Effector CD4-positive, alpha-beta T cell (primary cell): ENCODE measurements at places on chromosomes 7 and 10.

DNA sequence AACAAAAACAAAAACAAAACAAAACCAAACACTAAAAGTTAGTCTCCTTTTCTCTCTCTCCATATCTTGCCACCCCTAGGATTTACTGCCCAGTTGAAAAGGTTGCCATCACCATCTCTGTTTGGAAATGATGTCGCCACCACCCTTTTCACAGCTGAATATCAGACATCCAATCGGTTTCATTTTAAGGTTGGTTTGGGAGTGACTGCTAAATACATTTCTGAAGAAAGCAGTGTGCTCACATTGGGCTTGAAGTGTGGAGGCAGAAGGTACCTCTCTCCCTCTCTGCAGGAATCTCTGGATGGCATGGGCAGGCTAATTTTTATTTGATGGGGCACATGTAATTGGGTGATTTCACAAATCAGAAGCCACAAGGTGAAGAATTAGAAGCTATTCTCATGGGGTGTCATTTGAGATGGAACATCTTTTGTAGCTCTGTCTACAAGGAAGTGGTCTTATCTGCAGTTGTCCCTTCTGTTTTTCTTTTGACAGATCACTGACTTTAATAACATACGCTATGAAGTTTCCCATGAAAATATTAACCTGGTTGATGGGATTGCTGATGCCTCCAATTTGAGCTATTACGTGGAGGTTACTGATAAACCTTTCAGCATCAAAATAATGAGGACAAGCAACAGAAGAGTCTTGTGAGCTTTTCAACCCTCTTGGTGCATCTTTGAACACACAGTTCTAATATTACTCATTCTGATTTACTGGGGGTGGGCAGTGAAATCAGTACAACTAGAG lies 20.1 kb downstream of the MGAM2 start:
- DNase-seq, result no peak

GRCh38 chr7:119886007-119886406 lies 387.0 kb upstream of the KCND2 start:
- no peak for DNase-seq

- no peak for DNase-seq
These were observed 42.8 kb downstream of the ELAPOR2 start for GRCh38 chr7:87016606-87017005.

- no peak for DNase-seq
These were observed 56.0 kb downstream of the COL26A1 start for GRCh38 chr7:101418694-101419093.

- DNase-seq, result no peak
These were observed 9.7 kb upstream of the BICC1 start for GRCh38 chr10:58502956-58503355.

GRCh38 chr10:131897297-131897899 lies 3.4 kb upstream of the PPP2R2D start:
- no peak for DNase-seq

DNA sequence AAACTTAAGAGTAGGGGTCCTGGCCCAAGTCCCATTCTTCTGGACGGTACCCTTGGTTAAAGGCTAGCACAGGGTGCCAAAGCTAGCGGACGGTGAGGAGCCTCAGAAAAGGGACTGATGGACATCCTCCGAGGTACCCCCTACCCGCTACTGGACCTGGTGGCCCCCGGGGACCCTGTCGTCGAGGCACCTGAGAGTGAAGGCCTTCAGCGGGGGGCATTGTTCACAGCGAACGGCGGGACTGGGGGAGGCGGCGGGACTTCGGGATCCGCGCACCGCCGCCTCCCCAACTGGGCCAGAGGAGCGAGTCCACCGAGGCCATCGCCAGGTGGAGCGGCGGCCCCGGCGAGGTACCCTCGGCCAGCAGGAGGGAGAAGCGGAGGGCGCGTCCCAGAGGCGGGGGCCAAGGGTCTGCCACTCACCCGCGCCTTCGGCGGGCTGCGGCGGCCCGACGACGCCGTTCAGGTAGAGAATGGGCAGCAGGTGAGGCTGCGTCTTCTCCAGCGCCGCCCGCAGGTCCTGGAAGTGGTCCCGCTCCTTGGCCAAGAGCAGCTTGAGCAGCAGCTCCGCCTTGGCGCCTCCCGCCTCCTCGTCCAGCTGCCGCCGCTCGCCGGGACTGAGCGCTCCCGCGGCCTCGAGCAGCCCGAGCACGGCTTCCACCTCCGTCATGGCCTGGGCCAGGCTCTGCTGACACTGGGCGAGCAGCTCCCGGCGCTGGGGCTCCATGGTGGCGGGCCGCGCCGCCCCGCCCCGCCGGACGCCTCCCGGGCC lies 575 bp downstream of the DLG5 start:
- no peak for DNase-seq

- no peak for DNase-seq
These were observed 325.5 kb upstream of the C7orf33 start for GRCh38 chr7:148264933-148265557.

DNA sequence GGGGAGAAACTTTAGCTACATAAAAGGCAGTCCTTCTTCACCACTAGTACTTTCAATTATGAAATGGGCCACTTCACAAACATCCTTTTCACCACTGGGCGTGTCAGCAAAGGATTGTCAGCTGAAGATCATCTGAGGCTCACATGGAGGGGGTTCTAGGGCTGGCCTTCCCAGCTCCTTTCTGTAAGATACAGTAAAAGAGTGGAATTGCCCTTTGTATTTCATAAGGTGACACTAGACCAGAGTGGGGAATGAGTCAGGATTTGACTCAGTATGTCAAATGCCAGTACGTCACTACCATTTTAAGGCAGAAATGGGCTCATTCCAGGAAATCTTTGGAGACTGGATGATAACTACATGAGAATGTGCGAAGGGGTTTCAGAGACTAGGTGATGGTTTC lies 21.2 kb upstream of the BLOC1S2 start:
- no peak for DNase-seq

DNA sequence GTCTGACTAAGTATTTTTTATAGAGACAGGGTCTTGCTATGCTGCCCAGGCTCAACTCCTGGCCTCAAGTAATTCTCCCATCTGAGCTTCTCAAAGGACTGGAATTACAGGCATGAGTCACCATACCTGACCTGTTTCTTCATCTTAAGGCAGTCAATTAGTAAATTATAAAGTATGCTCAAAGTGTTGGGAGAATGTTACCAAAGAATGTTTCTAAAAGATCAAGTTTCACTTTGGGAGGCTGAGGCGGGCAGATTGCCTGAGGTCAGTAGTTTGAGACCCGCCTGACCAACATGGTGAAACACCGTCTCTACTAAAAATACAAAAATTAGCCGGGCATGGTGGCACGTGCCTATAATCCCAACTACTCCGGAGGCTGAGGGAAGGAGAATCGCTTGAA lies 117.0 kb downstream of the ALOX5 start:
- no peak for DNase-seq

- peak; percentile 31 for DNase-seq
These were observed 58.4 kb downstream of the ZNF467 start for GRCh38 chr7:149714910-149715471.

DNA sequence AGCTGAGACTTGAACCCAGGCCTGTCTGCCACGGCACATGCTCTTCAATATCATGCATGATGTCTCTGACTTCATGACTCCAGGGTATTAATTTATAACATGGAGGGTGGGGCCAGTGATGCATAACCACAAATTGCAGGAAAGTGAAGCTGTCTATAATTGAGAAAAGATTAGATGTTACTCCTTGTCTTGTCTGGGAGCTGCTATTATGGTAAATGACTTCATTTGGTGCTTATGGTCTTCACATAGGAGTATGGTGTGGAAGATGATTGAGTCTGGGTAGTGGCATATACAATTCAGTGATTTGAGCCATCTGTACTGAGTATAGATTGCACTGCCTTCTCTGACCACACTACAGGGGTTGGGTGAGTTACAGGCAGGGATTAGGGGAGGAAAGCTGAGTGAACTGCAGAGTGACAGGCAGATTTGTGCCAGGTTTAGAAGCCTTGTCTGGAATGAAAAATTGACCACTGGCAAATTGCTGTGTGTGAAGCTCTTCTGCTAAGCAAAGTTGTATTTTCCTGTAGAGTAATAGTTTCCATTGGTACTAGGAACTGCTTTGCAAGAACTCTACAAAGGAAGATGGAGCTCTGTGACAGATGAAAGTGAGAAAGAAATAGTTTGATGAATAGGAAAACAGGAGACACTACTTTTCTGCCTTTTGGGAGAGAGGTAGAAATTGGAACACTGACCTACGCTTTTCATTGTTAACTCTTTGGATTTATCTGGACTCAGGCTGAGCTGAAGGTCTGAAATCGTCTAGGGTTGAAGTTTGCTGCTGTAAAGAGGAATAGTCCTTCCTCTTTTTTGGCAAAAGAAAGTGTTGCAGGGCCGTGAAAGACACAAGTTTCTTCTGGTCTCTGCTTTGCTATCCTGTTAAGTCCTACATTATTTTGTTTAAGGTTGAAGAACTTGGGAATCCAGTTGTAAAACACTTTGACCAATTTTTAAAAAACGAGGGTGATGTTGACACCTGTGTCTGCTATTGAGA lies 2.7 kb downstream of the SND1 start:
- DNase-seq, result no peak

DNA sequence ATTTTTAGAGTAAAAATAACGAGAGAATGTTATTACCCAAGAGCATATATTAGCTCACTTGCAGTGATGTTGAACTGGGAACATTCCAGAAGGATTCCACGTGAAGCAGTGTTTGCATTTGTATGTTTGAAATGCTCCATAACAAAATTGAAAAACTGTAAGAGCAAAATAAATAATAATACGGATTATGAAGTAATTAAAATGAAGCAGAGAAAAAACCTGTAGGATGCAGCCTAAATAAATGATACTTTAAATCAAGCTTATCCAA lies 203.3 kb downstream of the BAMBI start:
- no peak for DNase-seq

DNA sequence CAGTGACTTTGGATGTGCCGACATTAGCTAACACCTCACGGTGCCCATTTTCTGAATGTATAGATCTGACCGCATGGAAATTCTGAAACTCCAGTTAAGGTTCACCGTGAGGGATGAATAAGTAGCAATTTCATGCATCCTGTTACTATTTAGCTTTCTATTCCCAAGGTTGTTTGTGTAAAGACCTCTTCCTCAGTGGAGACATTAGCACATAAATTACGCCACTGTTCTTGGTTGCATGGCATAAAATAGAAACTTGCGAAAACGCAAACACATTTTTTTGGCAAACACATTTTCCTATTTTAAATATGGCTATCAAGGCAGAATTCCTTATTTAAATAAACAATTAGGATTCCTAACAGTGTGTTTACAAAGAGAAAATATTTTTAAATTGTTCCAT lies 36.5 kb downstream of the DENND2A start:
- DNase-seq, result no peak

DNA sequence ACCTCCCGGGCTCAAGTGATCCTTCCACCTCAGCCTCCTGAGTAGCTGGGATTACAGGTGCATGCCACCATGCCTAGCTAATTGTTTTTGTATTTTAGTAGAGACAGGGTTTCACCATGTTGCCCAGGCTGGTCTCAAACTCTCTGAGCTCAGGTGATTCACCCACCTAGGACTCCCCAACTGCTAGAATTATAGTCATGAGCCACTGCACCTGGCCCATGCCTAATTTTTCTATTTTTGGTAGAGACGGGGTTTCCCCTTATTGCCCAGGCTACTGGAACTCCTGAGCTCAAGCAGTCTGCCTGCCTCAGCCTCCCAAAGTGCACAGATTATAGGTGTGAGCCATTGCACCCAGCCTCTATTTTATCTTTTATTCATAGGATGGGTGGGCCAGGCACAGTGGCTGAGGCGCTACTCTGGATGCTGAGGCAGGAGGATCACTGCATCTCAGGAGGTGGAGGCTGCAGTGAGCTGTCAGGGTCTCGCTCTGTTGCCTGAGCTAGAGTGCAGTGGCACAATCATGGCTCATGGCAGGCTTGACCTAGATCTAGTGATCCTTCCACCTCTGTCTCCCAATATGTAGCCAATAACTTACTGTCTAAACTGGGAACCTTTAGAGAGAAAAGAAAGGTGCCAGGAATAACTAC lies 31.3 kb upstream of the STOX1 start:
- DNase-seq, result no peak

DNA sequence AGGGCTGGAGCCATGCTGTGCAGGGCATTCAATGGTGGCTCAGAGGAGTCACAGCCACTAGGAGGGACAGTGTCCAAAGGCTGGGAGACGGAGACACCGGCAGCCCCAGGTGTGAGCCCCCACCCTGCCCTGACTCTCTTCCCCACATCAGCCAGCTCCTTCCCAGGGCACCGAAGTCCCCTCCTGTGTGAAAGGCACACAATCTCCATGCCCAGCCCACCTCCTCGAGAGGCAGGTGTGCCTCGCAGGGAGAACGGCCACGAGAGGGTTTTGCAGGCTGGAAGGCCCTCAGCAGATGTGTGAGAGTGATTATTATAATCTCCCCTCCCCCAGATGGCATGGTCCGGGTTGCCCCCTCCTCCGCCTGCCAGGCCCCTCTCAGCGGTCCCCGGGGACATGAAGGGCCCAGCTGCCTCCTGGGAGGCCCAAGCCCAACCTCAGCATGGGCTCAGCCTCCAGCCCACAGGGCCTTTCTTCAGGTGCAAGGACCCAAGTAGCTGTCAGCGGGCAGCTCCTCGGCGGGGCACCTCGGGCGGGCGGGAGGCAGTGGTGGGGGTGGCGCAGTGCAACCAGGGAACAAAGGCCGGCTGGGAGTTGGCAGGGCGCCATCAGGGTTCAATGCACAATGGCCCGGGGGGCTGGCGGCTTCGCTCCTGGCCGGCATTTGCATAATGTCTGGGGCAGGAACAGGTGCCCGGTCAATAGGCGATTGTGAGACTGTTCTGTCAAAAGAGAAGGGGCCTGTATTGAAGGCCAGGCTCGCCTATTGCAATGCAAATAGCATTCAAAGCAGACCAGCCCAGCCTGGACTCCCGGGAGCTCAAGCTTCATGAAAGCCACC lies 155.3 kb upstream of the ZMIZ1 start:
- no peak for DNase-seq

DNA sequence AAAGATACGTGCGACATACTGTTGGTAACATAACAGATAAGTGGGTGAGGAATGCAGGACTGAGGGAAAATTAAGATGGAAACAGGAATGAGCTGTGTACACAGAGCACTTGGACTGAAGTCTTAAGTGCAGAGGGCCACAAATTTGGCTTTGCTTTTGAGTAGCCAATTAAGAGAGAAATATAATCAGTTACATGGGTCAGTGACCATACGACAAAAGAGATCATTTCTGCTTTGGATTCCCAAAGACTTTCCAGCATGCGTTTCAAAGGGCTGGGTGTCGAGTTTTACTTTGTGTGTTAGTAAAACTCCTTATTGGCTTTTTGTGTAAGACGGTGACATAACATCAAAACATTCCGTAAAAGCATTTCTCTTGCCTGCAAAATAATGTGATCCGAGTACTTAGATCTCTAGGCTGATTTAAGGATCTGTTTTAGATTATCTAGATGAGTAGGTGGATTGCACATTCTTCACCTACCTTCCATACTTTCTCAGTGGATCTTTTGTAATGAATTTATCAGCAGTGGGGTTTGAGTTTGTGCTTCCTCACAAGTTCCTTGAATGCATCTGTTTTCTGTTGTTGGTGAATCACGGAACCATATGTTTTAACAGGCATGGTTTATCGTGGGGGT lies 7.5 kb downstream of the RABGEF1 start:
- DNase-seq, result no peak

- no peak for DNase-seq
These were observed 30.2 kb upstream of the ARHGAP12 start for GRCh38 chr10:31958856-31959255.
